ENCODE measurements at places on chromosomes 1 and 21.
A peak's percentile ranks its signal among the peaks of the same experiment; 100 is the strongest.

GRCh38 chr1:210758761-210759160 is 375.2 kb downstream of the KCNH1 start:
- DNase-seq = no peak

GRCh38 chr1:195241066-195241465 is 1367.2 kb downstream of the KCNT2 start:
- DNase-seq = no peak

- no peak for DNase-seq
These were observed 21.9 kb upstream of the LAX1 start for GRCh38 chr1:203743091-203743571.

GRCh38 chr21:34510148-34511142 is 1.6 kb downstream of the KCNE1 start:
- DNase-seq = peak; percentile 5

DNA sequence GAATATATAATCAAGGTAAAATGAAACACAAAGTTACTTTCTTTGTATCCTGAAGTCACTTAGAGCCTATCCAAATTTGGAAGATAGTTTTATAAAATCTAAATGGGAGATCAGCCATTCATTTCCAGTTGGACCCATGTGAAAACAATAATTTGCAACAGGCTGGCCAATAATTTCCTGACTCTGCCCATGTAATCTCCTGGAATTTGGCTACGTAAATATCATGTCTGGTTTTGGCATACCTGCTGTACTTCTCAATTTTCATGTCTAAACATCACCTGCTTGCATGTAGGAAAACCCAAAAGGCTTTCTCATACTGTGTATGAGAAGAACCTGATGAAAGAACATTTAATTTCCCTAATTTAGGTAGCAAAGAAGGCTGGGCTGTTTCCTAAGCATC is 7.7 kb upstream of the CYP4Z1 start:
- DNase-seq = no peak

- DNase-seq = no peak
These were observed 9.1 kb upstream of the SH3D21 start for GRCh38 chr1:36297062-36297461.

DNA sequence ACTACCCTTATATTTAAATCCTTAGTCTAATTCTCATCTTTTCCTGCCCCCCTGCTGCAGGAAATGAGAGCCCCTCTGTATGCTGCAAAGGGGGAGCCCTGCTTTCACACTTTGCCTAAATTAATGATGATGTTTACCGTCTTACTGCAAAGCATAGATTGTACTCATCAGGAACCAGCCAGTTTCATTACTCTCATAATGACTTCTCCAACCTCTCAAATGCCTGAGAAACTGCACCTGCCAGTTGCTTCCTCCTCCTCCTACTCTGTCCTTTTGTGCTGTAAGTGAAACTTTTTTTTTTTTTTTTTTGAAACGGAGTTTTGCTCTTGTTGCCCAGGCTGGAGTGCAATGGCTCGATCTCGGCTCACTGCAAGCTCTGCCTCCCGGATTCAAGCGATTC is 101.7 kb downstream of the ADSS2 start:
- DNase-seq = no peak

DNA sequence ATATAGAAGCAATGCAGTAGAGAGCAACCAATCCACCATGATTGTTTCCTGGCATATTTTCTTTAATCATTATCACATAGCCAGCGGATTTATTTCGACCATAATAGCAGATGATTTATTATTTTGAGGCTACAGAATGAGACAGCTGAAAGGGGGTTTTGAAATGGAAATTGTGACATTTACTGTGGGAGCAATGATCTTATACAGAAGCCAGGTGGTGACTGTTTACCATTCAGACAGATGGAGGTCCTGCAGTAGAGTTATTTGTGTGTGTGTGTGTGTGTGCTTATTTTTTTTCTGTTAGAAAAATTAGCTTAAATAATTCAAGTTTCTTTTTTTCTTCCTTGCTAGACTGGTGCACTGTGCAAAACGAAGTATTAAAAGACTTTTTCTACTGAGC is 1784.5 kb downstream of the MRPL39 start:
- DNase-seq = no peak

DNA sequence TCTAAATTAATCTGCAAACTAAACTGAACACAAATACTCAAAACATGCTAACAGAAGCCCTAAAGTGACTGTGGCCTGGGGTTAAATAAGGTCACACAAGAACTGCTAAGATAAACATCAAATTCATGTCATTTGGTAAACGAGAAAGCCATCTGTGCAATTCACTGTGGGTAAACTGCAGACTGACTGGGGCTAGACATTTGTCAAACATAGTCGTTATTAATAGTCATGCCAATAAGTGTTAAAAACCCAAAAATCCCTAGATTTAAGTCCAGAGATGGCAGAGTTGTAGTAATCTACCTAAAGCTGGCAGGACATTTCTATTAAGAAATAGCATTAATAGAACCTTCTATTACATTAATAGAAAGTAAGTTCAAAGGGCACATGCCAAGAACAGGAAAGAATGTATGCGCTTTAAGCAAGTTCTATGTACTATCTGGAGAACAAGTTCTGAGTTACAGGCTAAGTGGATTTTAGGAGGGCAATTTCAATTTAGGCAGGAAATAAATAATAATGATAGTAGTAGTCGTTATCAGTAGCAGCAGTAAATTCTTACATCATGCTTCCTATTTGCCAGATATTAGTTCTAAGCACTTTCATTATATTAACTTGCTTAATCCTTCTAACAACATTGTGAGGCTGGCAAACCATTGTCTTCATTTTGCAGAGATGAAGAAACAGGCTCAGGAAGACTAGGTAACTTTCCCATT is 8.6 kb downstream of the EDEM3 start:
- DNase-seq = peak; percentile 36

DNA sequence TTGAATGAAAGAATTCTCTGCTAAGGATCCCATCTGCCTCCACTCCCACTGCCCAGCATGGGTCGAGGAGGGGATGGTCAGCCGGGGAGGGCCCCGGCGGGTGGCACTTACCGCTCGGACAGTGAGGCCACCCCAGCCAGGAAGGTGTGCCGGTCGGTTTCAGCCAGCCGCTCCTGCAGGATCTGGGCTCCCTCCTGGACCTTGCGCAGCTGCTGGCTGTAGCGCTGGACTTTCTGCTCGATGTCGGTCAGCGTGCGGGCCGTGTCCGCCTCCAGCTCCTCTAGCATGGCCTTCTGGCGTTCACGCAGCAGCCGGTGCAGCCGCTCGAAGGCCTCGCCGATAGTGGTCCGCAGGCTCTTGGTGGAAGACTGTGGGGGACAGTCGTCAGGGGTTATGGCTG is 22.3 kb downstream of the TRIM62 start:
- DNase-seq = no peak

GRCh38 chr1:86913399-86913895 is 479 bp downstream of the SELENOF start:
- no peak for DNase-seq

DNA sequence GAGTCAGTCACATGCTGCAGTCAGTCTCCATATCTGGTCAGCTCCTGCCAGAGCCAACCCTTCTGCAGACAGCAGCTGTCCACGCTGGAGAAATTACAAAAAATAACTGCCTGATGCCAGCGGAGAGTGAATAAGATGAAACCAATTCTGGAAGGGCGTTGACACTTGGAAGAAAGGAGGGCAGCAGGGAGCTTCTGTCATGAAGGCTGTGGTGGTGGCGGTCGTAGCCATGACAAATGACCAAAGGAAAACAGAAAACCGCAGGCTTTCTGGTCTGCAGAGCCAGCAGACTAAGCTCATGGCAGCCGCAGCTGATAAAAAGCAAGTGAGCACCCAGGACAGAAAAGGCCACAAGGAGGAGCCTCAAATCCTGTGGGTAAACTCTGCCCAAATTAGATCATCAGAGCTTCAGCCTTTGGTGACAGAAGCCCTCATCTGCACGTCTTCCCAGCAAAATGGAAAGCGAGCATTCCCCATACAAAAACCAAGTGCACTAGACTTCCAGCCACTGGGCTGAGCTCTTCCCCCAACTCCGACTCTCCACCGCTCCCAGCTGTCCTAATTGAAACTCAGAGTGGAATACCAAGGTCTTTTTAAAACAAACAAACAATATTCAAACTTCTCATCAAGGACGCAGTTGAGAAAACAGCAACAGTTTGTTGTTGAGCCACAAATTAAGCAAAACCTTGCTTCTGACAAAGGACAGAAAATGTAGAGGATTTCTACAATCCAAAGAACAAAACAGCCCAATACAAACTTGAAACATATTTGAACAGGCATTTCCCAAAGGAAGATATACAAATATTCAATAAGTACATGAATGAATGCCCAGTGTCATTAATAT is 28.7 kb downstream of the RSPH1 start:
- no peak for DNase-seq

GRCh38 chr1:20871419-20871818 is 84.3 kb upstream of the HP1BP3 start:
- no peak for DNase-seq

- no peak for DNase-seq
These were observed 18.3 kb upstream of the SHISA4 start for GRCh38 chr1:201870397-201870796.

GRCh38 chr1:19087737-19088594 is 122.1 kb downstream of the UBR4 start:
- DNase-seq = peak; percentile 61

DNA sequence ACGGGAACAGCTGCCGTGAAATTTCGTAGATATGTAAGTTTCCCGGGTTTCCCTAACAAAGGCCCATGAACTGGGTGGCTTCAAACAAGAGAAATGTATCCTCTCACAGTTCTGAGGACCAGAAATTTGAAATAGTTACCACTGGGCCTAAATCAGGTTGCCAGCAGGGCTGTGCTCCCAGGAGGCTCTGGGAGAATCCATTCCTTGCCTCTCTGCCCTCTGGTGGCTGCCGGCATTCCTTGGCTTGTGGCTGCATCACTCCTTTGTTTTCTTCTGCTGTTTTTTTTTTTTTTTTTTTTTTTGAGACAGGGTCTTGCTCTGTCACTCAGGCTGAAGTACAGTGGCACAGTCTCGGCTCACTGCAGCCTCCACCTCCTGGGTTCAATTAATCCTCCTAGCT is 23.7 kb downstream of the UMODL1 start:
- no peak for DNase-seq

DNA sequence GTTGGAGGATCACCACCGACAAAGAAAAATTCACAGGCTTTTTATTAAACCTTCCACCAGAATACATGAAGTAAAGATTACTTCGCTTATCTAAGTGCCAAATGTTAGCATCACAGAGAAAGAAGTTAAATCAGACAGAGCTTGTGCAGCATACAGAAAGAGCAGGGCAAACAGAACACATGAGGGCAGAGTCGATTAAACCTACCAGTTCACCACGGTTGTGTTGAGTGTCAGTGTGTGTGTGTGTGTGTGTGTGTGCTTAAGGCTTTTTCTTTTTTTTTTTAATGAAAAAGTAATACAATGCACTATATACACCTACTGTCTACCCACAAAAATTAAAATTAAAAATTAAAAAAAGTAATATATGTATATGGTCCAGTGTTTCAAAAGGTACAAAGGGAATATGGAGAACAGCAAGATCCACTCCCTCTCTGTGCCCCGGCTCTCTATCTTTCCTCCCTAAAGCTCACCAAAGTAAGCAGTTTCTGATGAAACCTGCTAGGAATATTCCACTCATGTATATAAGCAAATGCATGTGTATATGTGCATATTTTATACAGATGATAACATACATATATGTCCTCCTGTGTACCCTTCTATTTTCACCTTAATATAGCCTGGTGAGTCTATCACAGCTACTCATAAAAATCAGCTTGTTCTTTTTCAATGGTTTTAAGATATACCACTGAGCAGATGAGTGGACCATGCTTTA is 17.7 kb downstream of the YIPF1 start:
- DNase-seq = no peak

GRCh38 chr1:243312952-243313634 is 57.3 kb downstream of the SDCCAG8 start:
- no peak for DNase-seq

GRCh38 chr1:236486356-236487002 is 37.3 kb upstream of the LGALS8 start:
- no peak for DNase-seq

DNA sequence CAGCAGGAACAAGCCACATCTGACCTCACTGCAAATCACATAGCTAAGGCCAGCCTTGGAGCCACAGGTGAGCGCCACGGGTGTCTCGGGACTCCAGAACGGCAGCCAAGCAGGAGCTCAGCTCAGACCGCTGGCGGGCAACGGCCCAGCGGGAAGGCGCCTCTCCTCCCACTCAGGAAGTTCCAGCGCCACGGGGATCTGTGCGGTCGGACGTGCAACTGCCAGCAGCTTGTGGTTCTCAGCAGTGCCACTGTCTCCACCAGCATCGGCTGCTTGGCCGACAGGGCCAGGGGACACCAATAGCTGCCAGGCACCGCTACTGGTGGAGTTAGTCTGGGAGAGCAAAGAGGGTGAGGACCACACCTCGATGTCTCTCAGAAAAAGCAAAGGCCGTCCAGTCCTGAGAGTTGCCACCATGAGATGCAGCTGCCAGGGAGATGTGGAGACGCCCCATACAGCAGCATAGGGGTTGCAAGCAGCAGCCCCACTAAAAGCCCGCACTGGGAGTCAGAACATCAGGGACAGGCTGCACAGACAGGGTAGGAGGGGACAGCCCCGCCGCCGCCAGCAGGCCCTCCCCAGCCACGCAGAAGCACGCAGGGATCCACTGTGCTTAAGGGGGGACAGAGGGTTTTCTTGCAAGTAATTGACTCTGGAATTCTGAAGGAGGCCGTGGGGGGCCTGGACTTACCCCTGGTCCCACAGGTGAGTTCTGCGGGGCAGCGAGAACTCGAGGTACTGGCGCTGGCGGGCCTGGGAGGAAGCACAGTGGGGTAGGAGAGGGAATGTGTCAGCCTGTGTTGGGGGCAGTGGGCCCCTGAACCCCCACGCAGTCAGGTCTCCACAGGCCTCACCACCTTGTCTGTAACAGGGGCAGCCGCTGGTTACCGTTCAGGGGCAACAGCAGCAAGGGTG is 83.5 kb downstream of the NPHP4 start:
- DNase-seq = no peak

DNA sequence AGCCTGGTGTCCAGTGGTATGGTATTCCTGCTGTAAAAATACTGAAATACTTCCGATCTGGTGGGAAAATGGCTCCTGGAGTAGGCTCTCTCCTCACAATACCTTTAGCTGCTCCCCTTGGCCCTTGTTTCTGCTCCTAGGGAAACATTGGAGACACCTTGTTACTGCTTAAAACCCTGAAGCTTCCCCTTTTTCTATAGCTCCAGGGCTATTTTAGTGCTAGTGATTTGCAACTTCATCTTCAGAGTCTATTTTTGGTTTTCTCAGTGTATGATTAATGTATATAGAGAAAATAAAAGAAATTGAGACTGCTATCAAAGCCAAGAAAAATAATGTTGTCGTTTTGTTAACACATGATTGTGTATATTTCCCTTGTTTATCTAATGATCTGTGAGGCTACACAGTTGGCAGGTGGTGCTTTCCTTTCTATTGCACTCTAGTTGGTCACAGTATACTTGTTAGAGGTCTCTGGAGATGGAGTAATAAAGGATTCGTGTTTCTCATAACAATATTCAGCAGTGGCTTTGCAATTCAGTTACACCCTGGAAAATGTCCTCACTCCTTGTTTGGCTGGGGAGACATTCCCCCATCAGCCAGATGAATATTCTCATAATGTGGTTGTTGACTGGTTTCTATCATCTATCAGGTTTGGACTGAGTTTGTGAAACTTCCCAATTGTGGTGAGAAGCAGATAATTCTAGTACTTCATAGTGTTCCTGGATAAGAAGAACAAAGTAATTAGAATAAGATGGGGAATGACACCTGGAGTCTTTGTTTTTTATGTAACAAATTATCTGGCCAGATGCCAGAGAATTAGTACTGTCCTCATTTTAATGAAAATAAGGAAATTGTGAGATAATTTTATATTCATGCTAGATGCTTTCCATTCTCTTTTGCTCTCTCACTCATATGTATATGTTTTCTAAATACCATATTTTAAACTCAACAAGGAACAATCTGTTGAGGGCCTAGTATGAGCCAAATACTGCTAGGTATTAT is 44.8 kb upstream of the CACYBP start:
- peak; percentile 39 for DNase-seq

Measured in NCI-H524 (cell line).